ENCODE measurements at places on chromosomes 6 and 20.

DNA sequence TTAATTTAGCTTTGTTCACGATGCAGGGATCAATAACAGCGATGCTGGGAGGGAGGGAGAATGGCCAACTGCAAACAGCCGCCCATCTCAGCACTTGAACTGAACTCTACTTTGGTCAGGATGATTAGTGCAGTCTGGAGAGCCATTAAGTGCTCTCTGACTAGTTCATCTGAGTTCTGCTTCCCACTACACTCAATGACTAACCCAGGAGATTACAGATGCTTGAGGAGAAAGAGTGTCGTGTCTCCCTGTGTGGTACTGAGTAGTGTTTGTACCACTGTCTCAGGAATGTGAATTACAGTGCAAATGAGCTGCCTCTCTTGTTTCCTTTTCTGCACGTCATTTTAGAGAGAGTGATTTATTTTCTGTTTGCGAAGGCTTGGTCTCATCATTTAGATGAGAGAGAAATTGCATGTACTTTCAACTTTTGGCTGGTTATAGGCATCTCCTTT, 23.5 kb downstream of the CARMIL1 start:
- DNase-seq, result no peak

DNA sequence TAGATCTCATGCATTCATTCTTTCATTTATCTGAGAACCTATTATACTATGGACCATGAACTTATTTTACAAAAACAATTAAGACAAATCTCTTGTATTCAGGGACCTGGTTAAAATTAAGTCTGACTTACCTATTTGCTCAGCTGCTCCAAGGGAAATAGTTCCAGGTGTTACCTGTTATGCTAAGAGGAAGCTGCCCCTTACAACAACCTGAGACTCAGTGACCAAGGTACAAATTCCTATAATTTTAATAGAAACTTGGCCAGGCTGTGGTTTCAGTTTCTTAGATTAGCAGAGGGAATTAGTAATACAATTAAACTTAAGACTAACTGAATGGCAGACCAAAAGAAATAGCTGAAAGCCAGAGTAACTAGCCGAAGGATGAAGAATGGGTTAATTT, 48.2 kb upstream of the GMPR start:
- no peak for DNase-seq

GRCh38 chr6:17156112-17156921, 54.5 kb downstream of the STMND1 start:
- peak; percentile 52 for DNase-seq

DNA sequence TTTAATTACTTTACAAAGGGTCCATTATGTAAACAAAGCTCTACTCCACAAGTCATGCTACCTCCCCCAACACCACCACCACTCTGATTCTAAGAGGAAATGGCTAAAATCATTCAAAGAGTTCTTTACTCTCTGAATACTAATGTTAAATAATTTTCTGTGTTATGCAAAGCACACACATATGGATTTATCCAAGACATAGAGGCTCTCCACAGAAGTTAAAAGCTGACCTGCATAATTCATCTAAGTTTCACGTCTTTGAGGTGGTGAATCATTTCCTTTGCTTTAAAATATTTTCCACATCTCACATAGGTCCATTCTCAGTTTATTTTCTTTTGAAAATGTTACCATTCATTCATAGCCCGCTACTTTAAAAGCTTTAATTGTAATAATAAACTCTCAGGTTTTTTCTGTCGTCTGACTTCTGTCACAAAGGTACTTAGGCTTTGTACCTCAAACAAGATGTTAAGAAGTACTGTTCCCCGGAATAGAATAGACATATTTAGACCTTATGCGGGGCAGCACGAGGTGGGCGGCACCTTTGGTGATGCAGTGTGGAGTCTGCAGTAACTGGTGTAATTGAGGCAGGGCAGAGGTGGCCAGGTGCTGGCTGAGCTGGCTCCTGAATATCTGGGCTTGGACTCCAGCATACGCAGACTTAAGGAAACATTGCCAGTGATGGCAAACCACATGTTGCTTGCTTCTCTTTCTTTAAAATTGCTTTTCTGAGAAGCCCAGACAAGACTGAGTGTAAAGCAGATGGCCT, 55.8 kb downstream of the KIF6 start:
- DNase-seq, result no peak

GRCh38 chr6:25387911-25388310, 108.7 kb downstream of the CARMIL1 start:
- no peak for DNase-seq

DNA sequence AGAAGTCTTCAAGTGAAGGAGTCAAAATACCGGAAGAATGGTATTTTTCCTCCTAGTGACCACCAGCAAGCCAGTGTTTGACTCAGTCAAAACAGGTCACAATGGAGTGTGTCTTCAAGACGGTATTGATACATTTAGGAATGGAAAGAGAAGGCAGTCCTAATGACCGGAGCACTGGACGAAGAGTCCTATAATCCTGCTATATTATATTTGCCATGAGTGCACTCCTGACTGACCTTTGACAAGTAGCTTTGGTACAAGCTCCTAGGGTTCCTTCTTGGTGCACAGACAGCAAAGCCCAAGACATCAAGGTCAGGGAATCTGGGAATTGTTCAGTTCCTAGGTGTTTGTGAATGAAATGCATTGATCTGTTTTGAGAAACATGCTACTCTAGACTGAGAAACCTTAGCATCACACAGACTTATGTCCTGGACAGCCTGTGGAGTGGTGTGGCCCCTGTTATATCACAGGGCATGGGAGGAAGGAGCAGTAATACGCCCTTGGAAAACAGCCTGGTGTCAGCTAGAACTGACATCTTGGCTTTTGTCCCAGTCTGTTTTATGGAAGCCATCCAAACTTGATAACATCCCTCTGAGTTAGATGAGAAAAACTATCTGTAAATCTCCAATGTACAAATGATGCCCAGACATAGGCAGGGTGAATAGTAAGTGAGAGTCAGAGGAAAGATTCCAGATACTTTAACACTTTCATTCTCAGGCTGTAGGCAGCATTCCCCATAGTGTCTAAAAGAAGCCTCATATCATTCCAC, 18.5 kb downstream of the NOX3 start:
- DNase-seq, result no peak

DNA sequence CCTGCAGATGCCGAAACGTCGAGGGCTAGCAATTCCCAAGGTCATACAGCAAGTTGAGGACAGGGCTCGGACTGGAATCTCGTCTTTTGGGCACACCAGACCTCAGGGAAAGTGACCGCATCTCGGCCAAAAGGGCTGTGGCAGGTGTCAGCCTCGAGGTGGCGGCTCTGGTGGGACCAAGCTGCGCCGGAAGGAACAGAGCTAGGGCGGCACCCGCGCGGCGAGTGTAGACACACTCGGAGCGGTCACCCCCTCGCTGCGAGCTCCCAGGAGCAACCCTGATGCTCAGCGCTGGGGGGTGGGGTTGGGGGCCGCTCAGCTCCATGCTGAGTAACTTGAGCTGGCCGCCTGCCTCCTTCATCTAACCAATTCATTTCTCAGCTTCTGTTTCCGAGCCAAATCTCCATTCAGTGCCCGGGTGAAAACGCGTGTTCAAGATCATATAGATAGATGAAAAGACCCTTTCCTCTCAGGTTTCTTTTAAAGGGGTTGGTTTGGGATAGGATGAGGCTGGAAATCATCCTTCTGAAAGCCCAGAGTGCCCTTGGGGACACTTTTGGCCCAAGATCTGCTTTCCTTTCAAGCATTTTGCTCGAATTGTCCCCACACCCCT, 2.2 kb upstream of the TUBB2B start:
- no peak for DNase-seq

DNA sequence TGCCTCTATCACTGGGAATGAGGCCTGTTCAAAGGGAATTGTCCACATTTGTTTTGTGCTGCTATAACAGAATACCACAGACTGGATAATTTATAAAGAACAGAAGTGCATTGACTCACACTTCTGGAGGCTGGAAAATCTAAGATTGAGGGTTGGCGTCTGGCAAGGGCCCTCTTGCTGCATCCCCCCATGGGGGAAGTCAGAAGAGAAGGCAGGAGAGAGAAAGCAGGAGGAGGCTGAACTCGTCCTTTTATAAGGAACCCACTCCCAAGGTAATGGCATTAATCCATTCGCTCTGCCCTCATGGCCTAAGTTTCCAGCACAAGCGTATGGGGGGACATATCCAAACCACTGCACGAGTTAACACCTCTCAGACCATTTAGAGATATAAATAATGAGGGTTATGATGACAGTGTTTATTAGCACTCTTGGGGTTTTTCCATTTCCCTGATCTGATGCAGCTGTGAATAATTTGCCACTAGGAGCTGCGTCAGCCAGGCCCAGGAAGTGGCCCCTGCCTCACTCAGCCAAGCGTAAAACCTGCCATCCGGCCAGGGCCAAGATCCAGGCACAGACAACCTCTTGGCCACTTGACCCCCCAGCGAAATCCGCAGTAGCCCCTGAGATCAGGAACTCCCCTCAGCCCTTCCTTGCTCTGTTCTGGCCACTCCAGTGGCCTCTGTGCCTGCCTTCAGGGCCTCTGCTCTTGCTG, 14.2 kb upstream of the SLCO4A1 start:
- DNase-seq, result no peak

- no peak for DNase-seq
Observed at GRCh38 chr6:20680697-20681165, 146.5 kb downstream of the CDKAL1 start.

GRCh38 chr6:42423244-42423643, 28.5 kb downstream of the TRERF1 start:
- no peak for DNase-seq

- no peak for DNase-seq
Observed at GRCh38 chr6:13761361-13762036, 49.9 kb upstream of the RANBP9 start.

DNA sequence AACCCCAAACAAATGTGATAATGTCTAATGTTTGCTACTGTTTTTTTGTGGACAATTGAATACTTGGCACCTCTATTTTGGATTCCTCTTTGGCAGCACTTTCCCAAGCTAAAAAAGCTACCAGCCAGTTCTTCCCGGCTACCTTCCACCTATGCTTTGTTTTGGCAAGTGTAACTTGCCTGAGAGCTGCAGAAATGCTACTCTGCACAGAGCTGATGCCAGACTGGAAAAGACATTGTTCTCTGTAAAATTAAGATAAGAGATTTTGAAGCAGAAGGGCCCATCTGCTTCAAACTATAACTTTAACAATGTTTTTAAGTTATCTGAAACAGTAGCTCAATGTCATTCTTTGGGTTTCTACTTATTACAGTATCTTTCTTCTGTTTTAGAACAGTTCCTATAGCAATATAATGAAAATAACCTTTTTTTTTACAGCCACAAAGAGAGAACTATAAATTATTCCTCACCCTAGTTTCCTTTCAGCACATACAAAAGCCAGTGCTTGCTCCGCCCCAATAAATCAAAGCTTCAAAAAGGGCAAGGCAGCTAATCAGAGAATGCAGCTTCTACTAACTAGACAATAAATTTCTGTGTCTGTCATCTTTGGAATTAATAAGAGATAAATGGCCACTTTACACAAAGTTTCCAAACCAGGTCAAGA, 183.1 kb downstream of the UBE3D start:
- DNase-seq, result no peak

GRCh38 chr6:160781298-160781697, 79.3 kb downstream of the PLG start:
- DNase-seq, result no peak

DNA sequence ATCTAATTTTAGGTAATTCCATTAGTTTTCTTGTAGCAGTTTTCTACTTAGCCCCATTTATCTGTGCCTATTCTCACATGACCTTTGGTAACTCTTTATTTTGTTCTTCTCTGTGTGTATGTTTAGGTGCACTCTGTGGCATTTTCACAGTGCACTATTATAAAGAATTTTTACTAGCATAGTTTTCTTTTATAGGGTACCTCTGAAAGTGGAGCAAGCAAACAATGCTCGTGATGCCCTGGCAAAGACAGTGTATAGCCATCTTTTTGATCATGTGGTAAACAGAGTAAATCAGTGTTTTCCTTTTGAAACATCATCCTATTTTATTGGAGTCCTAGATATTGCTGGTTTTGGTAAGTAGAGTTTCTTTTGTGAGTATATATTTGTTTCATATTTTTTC, 107.9 kb downstream of the MYO6 start:
- no peak for DNase-seq

- DNase-seq, result no peak
Observed at GRCh38 chr6:128062882-128063603, 162.2 kb upstream of the THEMIS start.

DNA sequence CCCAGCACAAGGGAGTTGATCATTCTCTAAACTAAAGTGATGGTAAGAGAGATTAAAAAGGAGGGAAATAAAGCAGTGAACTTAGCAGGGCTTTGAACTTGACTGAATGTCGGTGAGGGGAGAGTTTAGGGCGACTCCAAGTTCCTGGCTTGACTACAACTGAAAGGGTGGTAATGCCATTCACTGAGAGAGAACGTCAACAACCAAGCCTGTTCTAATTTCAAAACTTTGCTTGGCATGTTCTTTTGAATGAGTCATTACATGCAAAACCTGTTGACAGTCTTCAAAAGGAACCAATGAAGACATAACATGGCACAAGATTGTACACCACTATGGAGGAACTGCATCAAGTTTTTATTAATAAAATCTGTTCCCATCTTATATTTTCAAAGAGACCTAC, 10.3 kb upstream of the MYB start:
- DNase-seq, result no peak

- no peak for DNase-seq
Observed at GRCh38 chr6:96939007-96939805, 14.7 kb downstream of the KLHL32 start.

DNA sequence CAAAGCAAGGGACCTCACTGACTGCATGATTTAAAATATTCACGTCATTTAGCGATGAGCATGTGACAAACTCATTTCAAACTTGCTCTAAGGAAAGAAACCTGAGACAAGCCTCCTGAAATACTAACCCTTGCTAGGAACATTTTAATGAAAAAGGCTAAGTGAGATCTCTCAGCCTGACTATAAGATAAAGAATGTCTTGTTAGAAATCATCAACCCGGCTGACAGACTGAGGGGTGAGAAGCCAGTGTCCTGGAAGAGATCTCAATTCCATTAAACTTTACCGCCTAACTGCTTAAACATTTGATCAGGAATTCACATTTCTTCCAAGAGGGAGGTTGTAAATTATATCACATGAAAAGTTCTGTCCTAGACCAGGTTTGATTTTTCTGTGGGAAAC, 274.8 kb upstream of the EXOC2 start:
- no peak for DNase-seq

- no peak for DNase-seq
Observed at GRCh38 chr20:29874476-29875202, 1382.8 kb upstream of the DEFB115 start.

DNA sequence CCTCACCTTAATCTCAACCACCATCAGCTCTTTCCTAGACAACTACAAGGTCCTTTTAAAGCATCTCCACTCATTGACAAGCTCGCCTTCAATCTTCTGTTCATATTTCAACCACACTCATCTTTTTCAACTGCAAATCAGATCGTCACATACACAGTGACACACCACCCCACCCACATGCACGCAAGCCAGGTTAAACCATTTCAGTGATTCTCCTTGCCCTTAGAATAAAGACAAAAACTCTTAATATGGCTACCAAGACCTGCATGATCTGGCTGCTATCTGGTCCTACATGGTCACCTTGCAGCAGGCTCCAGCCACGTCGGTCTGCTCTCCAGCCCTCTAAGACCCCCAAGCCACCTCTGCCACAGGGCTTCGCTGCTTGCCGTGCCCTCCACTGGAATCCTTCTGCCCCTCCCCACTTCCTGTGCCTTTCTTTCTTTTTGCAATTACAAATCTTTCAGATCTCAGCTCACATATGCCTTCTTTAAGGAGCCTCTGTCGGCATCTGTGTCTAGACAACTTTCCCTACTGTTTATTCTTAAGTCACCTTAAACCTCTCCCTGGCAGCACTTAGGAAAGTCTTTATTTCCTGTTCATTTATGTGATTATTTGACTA, 507.3 kb upstream of the ARID1B start:
- no peak for DNase-seq

- no peak for DNase-seq
Observed at GRCh38 chr6:158910484-158911440, 89.2 kb downstream of the RSPH3 start.
